Stimulated activated CD4-positive, alpha-beta T cell treated with anti-CD3 and anti-CD28 coated beads, TNF-alpha, amount 100 ng/mL, for 1 hour (primary cell): ENCODE measurements at places on chromosomes 1 and 21.

GRCh38 chr1:32215629-32216480 lies 6.3 kb downstream of the TMEM234 start:
- DNase-seq, result no peak

DNA sequence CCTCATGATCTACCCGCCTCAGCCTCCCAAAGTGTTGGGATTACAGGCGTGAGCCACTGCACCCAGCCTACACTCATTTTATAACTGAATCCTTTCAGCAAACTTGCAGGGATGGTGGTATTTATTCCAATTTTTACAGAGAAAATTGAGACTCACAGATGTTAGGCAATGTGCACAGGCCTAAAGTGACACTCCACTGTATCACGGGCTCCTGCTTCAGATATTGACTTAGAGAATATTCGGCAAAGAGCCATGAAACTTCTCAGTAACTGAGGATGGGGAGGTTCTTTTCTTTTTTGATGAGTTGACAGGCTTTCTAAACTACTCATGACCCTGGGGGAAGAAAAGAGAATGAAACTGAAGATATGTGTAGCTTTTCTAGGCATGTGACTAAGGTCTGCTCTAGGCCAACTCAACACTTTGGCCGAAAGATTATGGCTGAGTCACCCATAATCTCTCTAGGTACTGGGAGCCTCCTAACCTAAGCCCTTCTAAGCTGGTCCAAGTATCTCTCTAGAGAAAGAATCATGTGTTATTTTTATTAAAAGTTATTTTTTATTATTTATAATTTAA lies 19.9 kb upstream of the PTCH2 start:
- DNase-seq, result no peak

DNA sequence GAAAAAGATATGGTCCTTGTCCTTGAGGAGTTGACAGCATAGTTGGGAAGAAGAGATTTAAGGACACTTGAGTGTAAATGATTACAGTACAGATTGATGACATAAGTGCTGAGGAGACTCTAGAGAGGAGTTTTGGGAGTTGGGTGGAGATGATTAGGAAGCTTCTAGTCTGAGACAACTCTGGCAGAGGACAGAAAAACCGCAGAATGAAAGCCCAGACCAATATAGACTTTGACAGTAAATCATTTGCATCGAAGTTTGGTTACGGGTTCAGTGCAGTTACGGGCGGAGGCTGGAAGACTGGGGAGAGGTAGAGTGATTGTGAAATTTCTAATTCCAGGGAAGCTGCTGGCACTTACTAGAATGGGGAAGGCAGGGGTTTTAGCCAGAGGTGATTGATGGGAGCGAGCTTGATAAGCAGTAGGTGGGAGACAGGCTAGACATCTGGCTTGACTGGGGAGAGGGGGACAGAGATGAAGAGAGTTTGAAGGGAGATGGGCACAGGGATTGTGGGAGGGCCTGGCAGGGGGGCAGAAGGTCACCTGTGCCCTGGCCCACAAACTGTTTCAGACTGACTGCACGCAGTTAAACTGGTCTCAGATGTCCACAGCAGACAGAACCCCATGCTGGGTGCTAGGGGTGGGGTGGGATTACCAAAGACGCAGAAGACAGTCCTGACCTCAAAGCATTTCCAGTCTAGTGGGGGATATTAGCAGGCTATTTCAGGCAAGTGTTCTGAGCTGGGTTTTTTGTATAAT lies 20.1 kb downstream of the SH2D2A start:
- no peak for DNase-seq

DNA sequence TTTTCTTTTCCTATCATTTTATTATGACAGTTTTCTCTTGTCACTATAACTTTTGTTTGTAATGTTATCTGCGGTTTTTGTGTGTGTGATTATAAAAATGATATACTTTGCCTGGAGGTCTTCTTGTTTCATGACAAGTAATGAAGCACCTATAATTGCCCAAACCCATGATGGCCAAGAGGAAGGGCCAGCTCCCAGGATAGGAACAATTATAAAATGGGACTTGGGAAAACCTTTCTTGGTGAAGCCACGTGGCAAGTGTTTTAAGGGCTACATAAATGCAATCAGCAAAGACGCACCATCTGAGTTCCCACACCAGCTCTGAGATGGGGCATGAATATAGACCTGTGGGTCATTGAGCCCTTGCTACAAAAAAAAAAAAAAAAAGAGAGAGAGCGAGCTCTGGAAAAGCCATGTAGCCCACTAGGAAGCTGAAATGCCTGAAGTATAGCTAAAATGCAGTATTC lies 462.6 kb upstream of the RUNX1 start:
- no peak for DNase-seq

GRCh38 chr21:43611598-43612369 lies 47.5 kb downstream of the HSF2BP start:
- DNase-seq, result no peak

DNA sequence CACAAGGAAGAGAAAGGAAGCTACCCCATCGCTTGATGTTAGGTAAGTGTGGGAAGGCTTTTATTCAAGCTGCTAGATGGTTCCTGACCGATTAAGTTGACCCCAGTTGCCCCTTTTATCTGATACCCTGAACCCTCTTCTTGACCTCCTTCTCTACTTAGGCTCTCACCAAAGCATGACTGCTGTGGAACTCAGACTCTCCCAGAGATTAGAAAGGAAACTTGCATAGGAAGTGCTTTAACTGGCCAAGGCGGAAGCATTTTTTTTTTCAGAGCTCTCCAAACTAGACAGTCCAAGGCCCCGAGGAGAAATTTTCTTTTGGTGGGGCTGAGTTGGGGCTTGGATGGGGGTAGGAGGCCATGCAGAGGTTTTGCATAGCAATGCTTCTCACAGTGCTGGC lies 101.3 kb upstream of the USP24 start:
- no peak for DNase-seq

DNA sequence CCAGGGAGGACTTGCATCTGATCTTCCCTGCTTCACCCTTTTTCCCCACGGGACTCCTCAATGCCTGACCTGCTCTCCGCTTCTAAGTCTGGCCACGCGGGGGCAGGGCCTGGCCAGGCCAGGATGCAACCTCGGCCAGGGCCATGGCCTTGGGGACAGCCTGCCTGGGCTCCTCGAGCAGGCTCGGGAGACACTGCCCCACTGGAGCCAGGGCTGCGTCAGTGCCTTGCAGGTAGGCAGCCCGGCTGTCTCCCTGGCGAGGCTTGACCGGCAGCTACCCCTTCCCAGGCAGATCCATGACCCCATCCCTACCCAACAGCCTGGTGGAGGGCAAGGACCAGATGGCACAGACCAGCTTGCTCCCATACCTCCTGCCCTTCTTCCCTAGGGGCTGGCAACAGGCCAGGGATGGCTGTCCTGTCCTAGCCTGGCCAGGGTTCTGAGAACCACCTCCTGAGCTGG lies 2.7 kb upstream of the PRDM16 start:
- DNase-seq, result no peak
